ENCODE measurements at places on chromosomes 11 and 22.

DNA sequence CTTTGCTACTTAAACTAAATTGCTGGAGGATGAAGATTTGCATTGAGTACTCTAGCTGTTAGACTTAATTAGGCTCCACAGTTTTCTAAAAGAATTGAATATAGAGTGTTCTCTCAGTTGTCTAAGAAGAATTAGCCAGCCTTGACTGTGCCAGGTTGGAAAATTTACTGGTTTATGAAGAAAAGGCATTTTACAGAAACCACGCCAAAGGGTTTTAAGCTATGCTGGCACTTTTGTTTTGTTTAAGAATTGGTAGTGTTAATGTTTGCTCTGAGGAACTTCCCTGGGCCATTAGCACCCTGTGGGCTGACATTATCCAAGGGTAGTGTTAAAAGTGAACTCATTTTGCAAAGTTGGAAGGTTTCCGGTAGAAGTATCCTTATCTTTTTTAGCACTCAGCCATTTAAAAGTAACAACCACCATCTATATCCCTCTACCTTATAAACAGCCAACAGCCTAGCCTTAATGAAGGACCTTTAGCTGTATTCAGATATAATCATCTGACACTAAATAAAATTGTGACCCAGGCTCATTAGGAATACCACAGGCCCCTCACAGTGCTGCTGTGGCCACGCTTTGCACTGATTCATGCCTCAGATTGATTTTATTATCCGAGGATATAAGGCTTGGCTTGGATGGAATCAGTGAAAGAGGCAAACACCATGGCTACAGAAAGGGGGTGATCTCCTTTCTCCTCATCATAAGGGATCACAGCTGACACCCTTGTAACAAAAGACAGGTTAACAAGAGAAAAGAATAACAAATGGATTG is 158.9 kb downstream of the NCAM1 start:
- no peak for DNase-seq

DNA sequence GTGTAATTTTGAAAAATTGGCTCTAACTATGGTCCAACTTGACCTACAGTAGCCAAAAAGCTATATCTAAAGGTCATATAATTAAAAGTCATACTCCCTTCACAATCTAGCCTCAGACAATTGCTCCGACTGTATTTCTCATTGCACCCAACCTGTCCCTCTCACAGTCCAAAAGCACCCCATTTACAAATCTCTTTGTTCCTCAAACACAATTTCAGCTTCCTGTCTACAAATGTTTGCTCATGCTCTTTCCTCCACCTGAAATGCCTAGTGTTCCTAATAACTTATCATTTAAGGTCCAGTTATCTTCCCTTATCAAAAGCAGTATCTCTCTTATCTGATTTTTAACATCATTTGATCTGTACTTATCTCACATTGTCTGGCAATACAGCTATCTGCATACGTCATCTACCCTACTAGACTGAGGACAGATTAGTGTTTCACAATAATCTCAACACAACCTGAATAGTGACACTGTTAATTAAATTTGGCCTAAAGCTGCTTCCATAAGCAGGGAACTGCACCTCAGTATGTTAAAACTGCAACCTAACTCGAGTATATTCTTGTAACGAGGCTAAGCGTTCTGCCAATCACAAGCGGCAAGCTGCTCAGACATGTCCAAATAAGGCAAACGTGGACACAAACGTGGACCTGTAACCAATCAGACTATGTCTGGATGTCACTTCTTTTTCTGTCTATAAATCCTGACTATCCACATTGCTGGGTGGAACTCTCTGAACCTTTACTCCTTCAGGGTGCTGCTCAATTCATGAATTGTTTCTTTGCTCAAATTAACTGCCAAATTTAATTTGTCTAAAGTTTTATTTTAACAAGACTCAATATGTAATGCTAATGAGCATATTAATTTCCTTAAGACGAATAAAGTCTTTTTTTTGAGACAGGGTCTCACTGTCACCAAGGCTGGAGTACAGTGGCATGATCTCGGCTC is 15.9 kb downstream of the PICALM start:
- DNase-seq = no peak

DNA sequence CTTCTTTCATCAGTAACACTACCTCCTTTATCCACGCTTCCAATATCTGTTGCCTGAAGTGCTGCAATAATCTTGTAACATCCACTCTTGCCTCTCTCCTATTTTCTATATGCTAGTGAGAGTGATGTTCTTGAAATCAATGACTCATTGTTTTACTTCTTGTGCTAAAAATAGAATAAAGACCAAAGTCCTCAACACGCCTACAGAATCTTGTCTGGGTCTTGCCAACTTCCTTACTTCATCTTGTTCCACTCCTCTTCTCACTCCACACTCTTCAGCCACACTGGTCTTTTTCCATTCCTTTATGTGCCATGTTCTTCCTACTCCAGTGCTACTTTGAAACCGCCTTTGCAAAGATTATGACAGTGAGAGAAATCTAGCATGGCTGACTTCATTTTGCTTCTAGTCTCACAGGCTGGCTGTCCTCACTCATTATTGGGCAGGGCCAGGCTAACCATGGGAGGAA is 136.4 kb downstream of the CCDC81 start:
- DNase-seq = no peak

DNA sequence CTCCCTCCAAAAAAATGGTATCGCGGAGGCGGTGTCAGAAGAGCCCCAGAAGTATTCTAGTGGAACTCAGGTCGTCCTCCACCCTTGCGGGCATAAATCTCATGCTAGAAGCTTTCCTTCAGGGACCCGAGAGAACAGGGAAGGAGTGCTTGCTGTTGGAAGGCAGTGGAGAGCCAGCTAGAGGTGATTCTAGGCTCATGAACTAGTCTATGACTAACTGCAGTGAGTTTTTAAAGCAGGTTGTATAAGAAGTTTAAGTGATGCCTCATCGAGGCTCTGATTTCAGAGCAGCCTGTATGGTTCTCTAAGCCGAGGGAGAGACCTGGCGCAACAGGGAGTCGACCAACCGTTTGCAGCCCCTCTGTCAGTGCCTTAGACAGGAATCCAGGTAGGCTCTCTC is 85.7 kb downstream of the TBC1D22A start:
- no peak for DNase-seq

DNA sequence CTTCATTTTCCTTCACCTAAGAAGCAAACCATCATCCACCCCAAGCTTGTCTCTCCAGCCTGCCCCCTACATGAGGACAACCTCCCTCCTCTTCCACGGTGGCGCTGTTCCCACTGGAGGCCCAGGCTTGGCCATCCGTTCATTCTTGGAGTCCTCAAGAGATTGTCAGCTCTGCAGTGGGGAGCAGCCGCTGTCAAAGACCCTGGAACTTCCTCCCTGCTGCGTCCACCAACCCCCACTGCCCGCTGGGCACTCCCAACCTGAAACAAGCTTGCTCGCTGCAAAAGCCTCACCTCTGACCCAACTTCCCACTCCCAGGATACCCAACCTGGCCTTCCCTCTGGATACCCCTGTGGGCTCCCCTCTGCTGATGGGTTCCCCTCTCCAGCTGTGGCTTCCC is 10.4 kb upstream of the CD81 start:
- no peak for DNase-seq

GRCh38 chr11:70643642-70644041 is 245.3 kb downstream of the CTTN start:
- DNase-seq = no peak

- DNase-seq = peak; percentile 33
These were observed 131.9 kb upstream of the MTMR2 start for GRCh38 chr11:96055706-96056387.

- DNase-seq = no peak
These were observed 106.0 kb upstream of the LMO1 start for GRCh38 chr11:8369592-8370205.

GRCh38 chr22:19831016-19831415 is 23.7 kb downstream of the GNB1L start:
- DNase-seq = no peak

DNA sequence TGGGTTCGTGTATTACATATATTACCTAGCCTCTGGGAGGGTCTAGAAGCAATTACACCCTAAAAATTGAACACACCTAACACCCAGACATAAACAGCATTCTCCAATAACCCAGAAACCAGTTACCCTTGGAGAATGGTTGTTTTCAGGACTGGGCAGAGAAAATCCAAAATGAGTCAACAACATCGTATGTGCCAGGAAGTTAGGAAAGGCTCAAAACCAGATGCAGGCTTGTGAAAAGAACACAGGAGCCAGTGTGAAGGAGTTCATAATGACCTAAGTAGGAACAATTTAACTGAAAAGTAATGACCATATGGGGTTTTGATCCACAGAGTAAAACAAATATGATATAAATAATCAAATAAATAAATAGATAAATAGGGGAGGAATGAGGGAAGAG is 5.1 kb upstream of the CLPB start:
- no peak for DNase-seq

- no peak for DNase-seq
These were observed 110.5 kb downstream of the MICAL3 start for GRCh38 chr22:17913801-17914347.

DNA sequence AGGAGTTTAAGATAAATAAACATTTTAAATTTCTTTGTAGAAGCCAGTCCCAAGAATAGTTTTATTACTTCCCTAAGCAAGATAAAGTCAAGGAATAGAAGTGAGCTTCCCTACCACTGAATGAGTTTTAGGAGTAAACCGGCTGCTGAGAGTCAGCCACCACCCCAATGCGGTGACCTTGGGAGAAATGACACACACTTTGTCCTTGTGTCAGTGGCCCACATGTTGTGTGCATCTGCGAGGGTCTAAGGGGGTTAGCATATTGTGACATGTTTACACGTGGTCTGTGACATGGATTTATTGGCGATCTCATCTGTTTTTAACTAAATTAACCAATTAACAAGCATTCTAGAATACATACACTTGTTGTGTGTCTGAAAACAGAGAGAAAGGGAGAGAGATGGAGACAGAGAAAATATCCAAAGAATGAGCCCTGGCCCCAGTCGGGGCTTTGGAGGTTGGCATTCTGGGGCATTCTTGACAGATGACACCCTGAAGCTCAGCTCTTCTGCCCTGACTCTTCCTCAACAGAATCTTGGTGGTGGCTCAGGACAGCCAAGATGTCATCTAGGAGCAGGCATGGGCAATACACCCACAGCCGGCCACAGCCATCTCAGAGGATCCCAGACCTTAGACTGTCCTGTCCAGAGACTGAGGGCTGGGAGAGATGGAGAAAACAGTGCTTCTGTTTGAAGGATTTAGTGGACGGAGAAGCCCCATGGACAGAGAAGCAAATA is 29.7 kb upstream of the TMPRSS4 start:
- peak; percentile 24 for DNase-seq

DNA sequence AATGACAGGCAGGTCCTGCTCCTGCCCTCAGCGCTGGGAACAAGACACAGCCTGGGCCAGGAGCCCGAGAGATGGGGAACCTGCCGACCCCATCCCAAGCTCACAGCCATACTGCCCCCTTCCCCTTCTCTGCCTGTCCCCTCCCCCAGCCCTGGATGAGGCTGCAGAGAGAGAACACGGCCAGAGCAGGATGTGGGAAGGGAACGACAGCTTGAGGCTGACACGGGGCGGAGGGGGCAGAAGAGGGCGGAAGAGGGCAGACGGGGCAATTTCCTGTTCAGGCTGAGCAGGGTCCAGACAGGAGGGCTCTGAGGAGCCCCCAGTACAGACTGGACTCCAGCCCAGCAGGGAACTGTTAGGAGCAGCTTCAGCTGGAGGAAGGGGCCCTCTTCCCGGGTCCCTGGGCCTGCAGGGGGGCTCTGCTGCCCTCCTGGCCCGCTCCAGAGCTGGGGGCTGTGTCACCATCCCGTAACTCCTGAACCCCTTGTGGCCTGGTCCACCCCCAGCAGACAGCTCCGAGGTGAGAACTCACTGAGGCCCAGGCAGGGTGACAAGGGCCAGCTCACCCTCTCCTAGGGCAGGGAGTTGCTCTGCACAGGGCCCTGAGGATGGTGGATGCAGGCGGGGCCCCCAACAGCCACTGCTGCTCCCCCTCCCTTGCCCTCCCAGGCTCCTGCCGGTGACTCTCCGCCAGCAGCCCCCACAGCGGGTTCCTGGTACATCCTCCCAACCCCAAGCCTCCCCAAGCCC is 5.7 kb downstream of the CTSD start:
- DNase-seq = peak; percentile 47

DNA sequence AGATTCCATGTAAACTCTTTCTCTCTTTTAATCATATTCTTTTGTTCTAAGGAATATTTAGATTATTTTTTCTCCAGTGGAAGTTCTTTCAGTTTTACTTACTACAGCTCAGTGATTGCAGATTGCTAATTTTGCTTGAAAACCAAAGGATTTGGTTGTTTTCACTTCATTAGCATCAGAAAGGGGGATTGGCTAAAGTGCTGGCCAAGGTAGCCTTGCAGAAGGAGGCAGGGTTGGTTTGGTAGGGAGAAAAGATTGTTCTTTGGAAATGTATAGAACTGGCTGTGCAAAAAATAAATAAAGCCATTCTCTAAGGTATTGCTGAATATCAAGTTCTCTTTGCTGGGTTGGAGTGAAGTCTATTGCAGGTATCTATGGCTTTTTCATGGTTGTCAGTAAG is 92.6 kb downstream of the FAT3 start:
- DNase-seq = no peak

DNA sequence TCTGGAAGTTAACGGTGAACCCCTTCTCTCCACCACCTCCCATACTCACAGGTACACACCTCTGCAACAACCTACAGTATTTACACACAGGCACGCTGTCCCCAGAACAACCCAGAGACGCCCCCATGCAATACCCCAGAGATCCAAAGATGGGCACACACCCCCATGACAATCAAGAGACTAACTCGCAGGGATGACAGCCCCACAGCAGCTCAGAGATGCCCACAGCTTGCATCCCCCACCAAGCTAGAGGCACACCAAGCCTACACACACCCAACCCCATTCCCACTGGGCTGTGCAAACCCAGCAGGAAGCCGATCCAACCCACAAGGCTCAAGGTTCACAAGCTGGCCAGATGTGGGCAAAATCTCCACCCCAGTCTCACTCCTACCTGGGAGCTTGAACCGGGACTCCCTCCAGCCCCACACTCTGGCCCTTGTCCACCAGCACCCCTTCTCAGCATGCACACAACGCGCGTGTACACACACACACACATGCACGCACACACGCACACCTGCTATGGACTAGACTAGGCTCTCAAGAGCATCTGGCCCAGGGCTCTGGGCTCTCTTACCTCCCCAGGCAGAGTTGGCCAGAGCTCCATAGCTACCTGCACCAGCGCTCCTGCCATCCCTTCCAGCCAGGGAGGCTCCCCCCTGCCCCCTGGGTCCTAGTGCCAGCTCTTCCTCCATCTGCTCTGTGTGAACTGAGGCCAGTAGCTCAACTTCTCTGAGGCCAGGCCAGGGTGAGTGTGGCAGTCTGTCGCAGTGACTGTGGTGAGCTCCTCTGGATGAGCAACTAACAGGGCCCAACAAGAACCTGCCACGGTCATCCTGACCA is 11.5 kb downstream of the STARD10 start:
- no peak for DNase-seq

DNA sequence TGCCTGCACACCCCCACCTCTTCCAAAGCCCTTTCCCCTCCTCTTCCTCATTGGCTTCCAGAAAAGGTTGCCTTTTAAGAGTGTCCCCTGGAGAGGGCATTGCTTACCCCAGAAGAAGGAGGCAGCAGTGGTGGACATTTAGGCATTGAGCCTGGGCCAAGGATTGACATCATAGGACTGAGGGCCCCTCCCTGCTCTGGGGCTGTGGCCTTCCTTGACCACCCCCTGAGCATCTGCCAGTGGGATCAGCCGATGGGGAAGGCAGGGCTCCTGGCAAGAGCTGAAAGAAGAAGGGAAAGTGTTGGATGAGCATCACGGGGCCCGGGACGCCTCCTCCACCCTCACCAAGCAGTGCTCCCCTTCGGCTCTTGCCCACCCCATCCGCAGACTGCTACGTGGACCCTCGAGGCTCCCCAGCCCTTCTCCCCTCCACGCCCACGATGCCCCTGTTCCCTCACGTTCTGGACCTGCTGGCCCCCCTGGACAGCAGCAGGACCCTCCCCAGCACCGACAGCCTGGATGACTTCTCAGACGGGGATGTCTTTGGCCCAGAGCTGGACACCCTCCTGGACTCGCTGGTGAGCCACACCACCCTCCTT is 37.4 kb downstream of the ZC3H7B start:
- DNase-seq = no peak
